MG63 (cell line): ENCODE measurements at places on chromosomes 12 and 14.

DNA sequence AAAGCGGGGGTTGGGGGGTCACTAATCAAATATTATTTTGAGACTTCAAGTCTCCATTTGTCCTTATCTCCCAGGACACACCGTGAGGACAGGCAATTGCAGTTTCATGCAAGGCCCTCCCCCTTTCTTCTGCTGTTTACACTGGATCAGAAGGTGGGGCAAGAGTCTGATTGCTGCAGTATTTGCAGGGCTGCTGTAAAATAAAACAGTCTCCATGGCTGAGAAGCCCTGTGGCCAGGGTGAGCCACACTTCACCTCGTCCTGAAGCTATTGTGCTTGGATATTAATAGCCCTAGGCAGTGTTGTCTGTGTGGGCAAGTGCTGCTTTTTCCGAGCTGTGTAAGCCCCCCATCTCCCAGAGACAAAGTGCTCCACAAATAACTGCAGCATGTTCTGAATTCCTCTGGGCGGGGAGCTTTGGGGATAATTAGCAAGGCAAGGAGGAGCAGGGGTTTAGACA lies 187.4 kb upstream of the NTF3 start:
- DNase-seq: no peak

- no peak for DNase-seq
Observed at GRCh38 chr12:52394836-52395405, 9.5 kb upstream of the KRT84 start.

DNA sequence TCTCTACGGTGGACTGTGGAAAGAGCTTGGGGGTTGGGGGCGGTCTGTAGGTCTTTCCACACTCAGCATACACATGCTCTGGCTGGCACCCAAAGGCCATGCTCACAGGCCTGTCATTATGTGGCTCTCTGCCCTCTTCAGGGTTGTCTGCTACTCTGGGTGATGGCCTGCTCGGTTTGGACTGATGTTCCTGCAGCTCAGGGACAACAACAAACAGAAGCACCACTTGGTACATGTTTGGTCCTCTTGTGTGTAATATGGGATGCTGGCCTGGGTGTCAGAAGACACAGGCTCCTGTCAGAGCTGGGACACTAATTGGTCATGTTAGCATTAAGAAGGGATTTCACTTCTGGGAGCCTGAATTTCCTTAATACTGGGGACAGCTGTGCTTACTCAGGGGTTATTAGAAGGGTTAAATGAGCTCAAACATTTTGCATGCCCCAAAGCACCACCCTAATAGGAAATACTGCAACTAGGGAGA lies 32.7 kb upstream of the SELPLG start:
- DNase-seq: peak; percentile 66

- DNase-seq: peak; percentile 32
Observed at GRCh38 chr12:68609998-68610369, 715 bp upstream of the RAP1B start.

- no peak for DNase-seq
Observed at GRCh38 chr12:100450735-100451134, 22.9 kb upstream of the NR1H4 start.

DNA sequence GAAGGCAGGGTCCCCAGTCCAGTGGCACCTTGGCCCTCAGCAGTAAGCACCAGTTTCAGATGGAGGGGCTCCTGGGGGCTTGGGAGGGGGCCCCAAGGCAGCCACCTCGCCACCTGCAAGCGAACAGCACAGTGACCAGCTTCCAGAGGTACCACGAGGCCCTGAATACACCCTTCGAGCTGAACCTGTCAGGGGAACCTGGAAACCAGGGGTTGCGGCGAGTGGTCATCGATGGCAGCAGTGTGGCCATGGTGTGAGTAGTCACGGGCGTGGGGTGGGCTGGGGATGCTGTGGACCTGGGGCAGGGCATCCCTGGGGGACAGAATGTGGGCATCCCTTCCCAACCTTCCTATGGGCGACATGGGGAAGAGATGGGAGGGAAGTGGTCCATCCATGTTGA lies 11.2 kb downstream of the NYNRIN start:
- DNase-seq: no peak

GRCh38 chr12:54143412-54143986 lies 45.3 kb downstream of the SMUG1 start:
- no peak for DNase-seq

DNA sequence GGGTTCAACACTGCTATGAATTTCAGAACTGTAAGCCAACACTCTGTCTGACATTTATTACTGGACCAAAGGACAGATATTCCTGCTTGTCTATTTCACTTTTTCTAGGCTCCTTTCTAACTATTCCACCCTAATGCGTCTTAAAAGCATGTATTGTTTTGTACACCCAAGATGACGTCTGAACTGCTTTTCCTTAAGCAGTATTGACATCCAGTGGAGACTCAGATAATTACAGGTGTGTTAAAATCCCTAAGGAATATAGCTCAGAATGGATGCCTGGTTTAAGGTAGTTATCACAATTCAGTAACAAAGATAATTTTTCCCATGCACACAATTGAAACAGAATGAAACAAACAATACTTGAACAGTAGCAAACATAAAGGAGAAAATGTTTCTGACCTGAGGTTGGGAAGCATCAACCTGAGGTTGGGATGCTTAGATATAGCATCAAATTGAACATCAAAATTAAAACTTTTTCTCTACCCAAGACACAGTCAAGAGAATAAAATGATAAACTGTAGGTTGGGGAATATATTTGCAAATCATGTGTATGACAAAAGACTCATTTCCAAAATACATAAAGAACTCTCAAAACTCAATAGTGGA lies 93.7 kb upstream of the PTPRR start:
- DNase-seq: no peak

- no peak for DNase-seq
Observed at GRCh38 chr14:84436528-84436927, 1093.4 kb upstream of the FLRT2 start.

DNA sequence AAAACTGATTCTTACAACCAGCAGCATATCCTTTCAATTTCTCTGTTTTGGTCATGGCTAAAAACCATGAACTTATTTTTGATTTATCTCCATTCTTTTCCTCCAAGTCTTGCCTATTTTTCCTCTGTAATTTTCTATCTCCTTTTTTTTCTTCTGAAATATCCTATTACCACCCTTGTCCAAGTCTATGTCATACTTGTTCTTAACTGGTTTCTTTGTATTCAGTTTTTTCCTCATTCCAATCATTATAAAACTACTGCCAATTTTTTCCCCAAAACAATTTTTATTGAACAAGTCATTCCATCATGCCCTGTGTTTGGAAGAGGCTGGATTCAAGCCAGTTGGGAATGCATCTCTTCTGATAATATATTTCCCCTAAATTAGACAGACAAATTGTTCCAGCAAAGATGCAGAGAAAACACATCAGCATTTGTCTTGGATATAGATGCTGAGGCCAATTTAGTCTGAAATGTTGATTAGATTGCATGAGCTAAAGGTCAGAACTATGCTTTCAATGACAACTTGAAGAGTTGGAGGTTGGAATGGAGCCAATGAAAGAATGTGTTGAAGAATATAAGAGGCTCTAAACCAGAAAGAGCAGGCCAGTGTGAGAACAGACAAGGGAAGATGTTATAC lies 30.7 kb downstream of the OTOGL start:
- peak; percentile 15 for DNase-seq

DNA sequence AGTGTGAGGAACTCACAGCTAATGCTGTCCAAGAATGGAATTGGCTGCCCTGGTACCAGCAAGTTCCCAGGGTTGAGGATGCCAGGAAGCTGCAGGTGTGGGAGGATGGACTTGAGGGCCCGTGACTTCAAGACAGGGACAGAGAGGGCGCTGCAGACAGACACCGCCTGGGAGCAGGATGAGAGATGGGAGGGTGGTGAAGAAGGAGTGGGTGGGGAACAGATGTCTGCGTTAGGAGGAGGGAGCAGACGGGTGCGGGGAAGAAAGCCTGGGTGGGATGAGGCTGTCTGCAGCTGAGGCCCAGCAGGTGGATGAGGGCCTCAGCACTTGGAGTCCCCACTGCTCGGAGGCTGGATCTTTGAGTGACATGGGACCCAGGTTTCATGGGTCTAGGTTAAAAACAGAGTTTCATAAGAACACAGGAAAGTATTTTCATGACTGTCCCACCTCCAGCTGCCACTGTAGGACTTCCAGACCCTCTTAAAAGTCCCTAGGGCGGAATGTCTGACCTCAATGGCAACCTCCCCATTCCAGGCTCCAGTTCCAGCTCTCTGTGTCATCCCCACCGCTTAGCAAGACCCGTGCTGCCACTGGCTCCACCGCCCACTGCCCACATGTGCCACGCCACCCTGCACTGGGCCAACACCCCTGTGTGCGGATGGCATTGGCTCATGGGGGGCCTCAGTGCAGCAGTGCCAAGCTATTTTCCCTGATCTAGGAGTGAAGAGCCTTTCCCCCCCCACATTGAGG lies 70.3 kb upstream of the SCN8A start:
- DNase-seq: no peak

- DNase-seq: no peak
Observed at GRCh38 chr12:68804657-68805591, 3.1 kb upstream of the MDM2 start.

DNA sequence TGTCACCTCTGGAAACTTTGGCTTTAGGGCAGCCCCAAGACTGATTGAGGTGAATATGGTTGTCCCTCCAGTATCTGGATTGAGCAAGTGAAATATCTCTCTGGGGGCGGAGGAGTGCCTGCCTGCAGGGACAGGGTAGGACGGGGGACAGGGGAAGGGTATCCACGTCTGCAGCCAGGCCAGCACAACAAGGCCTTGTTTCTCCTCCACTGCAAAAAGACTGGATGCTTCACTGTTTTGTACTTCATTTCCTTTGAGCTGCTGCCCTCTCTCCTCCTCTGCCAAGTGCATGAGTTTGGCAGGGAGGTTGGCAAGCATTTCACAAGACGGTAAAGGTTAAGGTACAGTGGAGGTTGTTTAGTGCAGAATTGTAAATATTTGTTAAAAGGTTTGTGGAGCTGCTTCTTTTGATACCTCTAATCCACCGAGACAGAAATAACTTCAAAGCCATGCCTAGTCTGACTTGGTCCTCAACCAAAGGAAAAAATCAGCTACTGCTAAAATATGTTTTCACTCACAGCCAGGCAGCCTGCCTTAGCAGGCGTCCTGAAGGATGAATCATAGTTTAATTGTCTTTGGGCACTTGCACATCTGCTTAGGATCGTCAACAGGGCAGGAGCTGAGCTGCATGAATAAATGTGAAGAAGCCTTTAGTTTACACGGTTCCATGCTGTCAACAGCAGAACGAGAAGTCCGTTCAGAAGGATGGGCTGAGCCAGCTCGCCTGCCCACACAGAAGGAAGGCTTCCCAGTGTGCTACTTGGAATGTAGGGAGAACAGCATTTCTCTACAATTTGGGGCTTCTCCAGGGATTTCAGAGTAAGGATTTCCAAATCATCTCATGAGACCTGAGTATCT lies 269.7 kb downstream of the TTC6 start:
- DNase-seq: peak; percentile 72

- DNase-seq: no peak
Observed at GRCh38 chr14:95449131-95449530, 67.3 kb downstream of the SYNE3 start.

DNA sequence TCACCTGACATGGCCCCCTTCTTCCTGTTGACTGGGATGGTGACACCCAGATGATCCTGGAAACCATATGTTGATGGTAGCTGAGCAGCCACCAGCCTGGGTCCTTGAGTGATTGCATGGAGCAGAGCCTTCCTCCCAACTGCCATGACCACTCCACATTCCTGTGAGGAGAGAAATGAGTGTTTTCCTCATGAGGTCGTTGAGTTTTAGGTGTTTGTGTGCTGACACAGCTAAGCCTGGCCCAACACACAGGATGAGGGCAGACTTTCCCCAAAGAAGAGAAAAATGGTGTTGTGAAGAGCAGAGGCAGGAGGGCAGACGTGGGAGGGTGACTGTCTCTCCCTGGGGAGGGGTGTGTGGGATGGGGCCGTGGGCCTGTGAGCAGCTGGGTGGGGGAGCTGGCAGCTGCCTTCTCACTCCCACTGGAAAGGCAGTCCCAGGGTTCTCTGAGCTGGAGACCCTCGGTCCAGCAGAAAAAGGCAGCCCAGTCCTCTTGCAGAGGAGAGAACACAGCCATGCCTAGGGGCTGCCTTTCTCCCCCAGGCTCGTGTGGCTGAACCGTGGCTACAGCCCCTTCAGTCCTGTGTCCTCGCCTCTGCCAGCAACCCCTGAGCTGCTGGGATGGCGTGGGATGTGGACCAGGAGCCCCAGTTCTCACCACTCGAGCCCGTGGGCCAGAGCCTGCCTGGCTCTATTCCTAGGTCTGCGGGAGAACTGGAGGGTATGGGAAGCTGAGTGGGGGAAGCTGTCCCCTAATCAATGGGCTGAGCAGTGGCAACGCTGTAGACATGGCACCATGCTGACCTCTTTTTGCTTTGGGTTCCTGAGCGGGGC lies 257.0 kb downstream of the ADGRD1 start:
- DNase-seq: no peak

GRCh38 chr12:79635676-79636075 lies 55.1 kb downstream of the PAWR start:
- DNase-seq: no peak

DNA sequence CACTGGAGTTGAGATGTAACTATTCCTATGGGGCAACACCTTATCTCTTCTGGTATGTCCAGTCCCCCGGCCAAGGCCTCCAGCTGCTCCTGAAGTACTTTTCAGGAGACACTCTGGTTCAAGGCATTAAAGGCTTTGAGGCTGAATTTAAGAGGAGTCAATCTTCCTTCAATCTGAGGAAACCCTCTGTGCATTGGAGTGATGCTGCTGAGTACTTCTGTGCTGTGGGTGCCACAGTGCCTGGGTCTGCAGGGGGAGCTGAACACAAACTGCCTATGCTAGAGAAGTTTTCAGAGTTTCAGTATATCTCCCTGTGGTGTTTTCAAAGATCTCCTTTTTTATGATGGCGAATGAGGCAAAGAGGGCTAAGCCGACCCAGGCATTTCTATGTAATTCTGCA lies 179.2 kb upstream of the OR4E1 start:
- DNase-seq: no peak

DNA sequence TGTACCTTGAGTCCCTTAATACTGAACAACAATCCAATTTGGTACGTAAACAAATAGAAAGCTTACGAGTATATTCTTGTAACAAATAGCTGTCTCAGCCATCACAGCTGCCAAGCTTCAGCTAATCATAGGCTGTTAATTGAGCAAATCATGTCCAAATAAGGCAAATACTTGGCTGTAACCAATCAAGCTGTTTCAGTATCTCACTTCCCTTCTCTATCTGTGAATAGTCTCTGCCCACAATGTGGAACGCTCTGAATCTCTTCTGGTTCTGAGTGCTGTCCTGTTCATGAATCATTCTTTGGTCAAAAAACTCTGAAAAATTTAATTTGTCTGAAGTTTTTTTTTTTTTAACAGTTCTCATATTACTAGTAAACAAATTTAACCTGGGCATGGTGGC lies 5.8 kb upstream of the NEMF start:
- no peak for DNase-seq
